ENCODE measurements at places on chromosomes 5 and 9.

DNA sequence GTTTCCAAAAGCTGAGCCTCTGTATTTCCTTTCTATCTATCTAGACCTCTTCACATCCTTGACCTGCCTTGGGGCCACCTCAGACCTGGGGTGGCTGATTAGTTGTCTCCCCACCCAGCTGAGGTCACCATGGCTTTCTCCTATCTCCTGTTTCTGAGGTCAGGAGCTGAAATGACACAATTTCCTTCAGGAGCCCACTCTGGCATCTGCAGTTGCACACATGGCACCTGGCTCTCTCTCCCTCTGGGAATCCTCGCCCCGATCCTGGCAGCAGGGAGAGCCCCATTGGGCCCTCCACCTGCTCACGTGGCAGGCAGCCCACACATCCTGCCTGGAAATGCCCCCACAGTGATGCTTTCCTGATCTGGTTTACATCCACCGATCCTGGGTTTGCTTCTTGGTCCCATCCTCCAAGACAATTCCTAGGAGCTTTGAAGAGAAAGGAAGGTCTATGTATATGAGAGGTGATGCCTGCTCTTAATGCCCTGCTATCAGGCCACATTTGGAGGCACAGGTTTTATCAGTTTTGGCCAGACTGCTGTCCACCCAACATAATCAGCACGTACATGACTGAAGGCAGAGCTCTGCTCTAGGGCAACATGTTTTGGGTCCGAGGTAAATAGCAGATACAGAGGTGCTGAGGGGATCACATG, 53.7 kb downstream of the MARCHF3 start:
- DNase-seq, result no peak

DNA sequence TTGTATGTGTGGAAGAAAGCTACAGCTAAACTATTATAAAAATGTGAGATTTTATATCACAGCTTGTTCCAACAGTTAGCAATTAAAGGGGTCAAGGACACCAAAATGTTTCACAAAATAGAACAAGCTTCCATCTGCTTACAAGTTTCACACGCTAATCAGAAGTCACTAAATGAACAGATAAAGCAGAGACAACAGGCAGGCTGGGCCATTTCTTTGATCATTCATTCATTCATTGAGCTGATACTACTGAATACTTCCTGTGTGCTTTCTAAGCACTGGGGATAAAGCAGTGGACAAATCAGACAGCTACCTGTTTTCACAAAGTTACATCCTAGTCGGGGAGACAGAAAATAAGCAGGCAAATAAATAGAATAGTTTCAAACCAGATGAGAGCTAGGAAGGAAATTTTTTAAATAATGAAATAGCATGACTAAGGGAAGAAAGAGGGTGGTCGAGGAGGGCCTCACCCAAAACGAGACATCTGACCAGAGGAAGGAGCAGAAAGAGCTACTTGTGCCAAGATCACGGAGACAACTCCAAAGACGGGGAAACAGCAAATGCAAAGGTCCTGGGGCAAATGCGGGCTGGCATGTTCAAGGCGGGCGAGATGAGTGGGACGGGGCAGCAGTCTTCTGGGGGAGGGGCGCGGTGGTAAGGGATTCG, 1.2 kb downstream of the MAPK9 start:
- no peak for DNase-seq

DNA sequence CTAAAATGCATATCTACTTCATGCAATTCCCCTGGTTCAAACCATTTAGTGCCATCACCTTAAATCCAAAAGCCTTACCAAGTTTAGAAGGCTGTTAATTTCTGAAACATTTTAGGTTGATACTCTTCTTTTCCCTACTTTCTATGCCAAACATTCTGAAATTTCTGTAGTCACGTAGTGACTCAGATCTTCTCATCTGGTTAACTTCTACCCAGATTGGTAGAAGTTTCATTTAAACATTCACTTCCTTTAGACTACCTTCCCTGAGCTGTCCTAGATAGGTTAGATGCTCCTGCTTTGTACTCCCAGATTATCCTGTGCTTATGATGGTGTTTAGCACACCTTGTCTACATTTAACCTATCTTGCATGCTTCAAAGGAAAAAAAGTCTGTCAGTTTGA, 9.9 kb downstream of the RAD50 start:
- no peak for DNase-seq

- DNase-seq, result no peak
These were observed 48.9 kb downstream of the DAB2IP start for GRCh38 chr9:121700165-121700831.

DNA sequence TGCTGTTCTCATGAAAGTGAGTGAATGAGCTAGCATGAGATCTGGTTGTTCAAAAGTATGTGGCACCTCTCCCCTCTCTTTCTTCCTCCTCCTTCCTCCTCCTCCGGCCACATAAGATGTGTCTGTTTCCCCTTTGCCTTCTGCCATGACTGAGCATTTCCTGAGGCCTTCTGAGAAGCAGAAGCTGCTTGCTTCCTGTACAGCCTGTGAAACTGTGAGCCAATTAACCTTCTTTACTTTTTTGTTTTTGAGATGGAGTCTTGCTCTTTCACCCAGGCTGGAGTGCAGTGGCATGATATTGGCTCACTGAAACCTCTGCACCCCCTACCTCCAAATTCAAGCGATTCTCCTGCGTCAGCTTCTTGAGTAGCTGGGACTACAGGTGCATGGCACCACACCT, 6.1 kb downstream of the S100Z start:
- DNase-seq, result no peak
